ENCODE measurements at places on chromosomes 1 and 21.
A peak's percentile ranks its signal among the peaks of the same experiment; 100 is the strongest.

GRCh38 chr1:175000697-175001187, 995 bp downstream of the CACYBP start:
- no peak for DNase-seq

GRCh38 chr21:32101277-32101676, 177.6 kb downstream of the MIS18A start:
- DNase-seq = no peak

- DNase-seq = no peak
Measured at GRCh38 chr1:201032408-201032807, 8.9 kb upstream of the KIF21B start.

GRCh38 chr1:50371749-50372148, 51.5 kb downstream of the DMRTA2 start:
- DNase-seq = no peak

DNA sequence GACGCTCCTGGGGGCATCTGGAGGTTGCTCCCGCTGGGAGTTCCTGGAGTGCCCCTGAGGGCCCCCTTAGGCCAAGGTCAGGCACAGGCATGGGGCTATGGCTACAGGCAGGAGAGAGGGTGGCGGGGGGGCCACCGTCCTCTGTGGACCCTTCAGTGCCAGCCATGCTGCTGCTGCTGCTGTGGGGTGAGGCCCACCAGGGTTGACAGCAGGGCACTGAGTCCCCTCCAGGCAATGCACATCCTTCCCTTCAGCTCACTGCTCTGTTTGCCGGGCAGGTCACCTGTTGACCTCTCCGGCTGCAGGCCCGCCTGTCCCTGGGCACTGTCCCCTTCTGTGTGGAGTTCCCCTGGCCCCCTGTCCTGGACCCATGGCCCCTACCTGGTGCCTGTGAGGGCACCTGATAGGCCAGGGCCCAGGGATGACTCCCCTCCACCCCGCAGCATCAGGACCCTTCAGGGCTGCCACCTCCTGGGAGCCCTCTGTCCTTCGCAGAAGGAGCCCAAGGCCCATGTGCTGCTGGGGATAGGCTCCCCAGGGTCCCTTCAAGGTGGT, 34.1 kb upstream of the ADARB1 start:
- no peak for DNase-seq

- DNase-seq = no peak
Measured at GRCh38 chr1:3530086-3530925, 75.8 kb downstream of the ARHGEF16 start.

DNA sequence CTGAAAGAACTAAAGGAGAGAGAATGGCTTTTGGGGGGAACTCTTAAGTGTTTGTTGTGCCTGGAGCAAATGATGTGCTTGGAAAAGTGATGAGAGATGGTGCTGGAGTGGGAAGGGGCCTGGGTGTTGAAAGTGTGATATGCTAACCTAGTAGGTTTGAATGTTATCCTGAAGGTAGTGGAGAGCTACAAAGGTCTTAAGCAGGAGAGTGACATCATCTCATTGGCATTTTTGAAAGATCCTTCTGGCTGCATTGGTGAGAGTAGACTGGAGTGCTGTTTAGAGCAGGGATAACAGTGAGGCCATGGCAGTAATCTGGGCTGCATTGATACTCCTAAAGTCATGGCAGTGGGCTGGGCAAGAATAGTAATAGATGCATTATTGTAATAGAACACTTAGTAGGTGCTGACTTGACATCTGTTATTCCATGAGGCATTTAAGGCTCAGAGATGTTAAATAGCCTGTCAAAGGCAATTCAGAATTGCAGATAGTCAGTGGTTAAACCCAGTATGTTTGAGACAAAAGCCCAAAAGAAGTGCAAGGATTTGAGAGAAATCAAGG, 44.5 kb downstream of the MDM4 start:
- DNase-seq = no peak

GRCh38 chr1:86706018-86706635, 1.8 kb downstream of the SH3GLB1 start:
- no peak for DNase-seq

DNA sequence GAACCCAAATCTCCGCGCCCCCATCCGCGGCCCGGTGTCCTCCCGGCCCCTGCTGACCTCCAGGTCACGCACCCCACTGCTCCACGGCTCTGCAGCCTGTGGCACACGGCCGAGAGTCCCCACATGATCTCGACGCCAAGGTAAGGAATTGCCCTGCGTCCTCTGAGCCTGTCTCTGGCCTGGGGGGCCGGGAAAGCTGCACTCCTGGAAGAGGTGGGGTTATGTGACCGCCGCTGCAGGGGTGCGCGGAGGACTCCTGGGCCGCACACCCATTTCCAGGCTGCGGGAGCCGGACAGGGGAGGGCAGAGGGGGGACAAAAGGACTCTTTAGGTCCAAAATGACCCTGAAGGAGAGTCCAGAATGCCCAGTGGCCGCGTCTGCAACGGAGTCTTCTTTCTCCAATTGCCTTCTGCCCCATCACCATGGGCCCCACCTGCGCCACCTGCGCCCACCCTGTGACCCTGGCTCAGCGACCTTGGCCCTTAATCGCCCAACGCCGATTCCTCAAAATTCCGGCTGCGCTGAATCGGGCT, 997 bp upstream of the SIM2 start:
- DNase-seq = no peak

- no peak for DNase-seq
Measured at GRCh38 chr21:31290765-31291164, 53.3 kb downstream of the TIAM1 start.

GRCh38 chr1:228275430-228276173, 67.8 kb downstream of the OBSCN start:
- peak; percentile 34 for DNase-seq
